NCI-H1694 treated with DMSO at 0.1 percent for 48 hours (cell line): ENCODE measurements at places on chromosomes 13 and 19.

DNA sequence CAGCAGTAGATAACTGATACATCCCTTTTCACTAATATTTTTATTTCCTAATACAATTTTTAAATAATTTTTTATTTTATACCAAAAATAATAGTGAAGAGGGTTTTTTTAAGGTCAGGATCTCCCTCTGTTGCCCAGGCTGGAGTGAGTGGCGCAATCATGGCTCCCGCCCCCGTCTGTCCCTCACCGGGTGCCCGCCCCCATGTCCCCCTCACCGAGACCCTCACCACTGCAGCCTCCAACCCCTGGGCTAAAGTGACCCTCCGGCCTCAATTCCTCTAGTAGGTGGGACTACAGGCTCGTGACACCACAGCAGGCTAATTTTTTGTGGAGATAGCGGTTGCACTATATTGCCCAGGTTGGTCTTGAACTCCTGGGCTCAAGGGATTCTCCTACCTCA, 17.8 kb upstream of the ZNF846 start:
- no peak for DNase-seq

- no peak for DNase-seq
Measured at GRCh38 chr13:51977625-51978024, 33.6 kb downstream of the ATP7B start.

DNA sequence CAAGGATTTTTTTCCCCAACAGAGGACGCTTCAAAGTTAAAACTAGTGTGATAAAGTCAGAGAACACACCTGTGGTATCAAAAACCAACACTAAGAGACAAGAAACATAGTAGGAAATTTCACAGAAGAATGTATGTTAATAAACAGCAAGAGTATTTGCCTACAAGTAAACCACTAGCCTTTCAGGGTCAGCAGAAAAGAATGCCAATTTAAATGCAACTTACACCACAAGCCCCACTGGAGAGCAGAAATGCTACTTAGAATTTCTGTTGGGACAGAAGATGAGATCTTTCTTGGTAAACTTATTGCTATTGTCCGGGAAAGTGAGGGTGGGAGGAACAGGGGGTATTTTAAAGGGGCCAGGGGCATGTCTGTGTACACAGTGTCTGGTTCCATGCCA, 68.6 kb downstream of the STK24 start:
- DNase-seq, result no peak

GRCh38 chr19:36916991-36917390, 859 bp downstream of the ZNF568 start:
- DNase-seq, result no peak

DNA sequence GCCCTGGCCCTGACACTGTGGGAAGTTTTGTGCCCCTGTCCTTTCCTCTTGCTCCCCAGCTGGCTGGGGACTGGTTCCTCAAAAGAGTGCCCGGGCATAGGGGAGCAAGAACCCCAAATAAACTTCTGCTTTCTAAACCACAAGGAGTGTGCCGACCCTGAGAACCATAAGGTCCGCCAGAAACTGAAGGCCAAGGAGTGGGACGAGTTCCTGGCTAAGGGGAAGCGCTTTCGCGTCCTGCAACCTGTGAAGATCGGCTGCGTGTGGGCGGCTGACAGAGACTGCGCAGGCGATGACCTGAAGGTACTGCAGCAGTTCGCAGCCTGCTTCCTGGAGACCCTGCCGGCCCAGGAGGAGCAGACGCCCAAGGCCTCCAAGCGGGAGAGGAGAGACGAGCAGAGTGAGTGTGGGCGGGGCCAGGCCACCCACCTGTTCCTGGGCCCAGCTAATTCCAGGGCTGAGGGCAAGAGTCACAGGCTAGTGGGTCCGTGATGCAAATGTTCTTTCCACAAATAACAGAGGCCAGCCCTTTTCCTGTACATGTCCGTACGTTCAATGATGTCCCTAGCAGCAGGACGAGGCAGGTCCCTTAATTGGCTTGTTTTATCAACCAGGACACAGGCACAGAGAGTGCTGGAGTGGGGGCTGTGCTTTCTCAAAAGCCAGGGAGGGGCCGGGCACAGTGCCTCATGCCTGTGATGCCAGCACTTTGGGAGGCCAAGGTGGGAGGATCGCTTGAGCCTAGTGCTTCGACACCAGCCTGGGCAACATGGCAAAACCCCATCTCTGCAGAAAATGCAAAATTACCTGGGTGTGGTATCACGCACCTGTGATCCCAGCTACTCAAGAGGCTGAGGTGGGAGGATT, 25.6 kb downstream of the UBXN6 start:
- no peak for DNase-seq

DNA sequence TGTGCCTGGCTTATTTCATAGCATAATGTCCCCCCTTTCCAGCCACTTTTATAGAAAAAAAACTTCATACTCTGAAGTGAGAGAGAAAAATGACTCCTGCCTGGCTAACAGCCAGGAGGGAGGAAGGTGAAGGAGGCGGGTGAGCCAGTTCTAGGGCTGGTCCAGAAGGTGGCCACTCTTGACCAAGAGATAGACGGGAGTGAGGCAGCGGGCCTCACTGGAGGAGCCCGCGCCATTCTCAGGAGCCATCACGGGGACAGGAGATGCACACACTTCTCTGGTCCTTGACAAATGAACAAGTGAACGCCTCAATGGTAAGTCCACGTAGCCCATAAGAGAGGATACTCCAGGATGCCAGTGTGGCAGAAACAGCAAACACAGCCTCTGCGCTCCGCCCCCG, 231.4 kb downstream of the UQCRFS1 start:
- no peak for DNase-seq

DNA sequence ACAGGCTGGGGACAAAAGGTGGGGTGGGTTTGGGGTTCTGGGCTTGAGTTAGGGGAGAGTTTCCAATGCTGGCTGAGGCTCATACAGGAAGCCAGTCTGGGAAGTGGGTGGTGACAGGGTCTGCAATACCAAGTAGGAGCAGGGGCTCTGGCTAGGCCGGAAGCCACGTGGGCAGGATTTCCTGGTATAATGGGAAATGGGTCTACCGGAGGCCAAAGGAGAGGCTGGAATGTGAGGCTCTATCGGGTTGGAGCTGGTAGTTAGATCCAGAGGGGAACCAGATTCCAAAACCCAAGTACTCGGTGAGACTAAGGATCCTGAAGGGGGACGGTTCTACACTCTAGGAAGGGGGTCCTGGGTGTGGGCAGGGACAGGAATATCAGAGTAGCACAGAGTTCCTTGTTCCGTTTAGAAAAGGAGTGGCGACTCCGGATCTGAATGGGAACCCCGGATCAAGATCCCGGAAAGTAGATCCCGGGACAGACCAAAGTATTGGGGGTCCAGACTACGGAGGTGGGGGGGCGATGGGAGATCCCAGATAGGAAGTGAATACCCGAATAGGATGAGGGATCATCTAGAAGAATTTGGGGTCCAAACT, 802 bp downstream of the CDC37 start:
- no peak for DNase-seq

DNA sequence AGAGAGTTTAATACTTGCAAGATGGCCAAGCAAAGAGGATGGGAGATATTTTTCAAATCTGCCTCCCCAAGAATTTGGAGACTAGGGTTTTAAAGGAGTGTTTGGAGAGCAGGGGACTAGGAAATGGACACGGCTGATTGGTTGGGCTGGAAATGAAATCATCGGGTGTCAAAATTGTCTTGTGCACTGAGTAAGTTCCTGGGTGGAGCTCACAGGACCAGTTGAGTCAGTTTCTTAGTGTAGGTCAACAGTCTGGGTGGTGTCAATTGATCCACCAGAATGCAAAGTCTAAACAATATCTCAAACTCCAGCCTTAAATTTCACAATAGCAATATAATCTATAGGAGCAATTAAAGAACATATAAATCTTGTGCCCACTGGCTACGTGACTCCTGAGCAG, 23.0 kb upstream of the CEACAM4 start:
- DNase-seq, result no peak

GRCh38 chr13:85654227-85654626, 145.0 kb downstream of the SLITRK6 start:
- DNase-seq, result no peak

GRCh38 chr13:111429064-111429558, 108.7 kb downstream of the TEX29 start:
- DNase-seq, result no peak

- no peak for DNase-seq
Measured at GRCh38 chr13:113645329-113645728, 12.7 kb downstream of the ATP4B start.

DNA sequence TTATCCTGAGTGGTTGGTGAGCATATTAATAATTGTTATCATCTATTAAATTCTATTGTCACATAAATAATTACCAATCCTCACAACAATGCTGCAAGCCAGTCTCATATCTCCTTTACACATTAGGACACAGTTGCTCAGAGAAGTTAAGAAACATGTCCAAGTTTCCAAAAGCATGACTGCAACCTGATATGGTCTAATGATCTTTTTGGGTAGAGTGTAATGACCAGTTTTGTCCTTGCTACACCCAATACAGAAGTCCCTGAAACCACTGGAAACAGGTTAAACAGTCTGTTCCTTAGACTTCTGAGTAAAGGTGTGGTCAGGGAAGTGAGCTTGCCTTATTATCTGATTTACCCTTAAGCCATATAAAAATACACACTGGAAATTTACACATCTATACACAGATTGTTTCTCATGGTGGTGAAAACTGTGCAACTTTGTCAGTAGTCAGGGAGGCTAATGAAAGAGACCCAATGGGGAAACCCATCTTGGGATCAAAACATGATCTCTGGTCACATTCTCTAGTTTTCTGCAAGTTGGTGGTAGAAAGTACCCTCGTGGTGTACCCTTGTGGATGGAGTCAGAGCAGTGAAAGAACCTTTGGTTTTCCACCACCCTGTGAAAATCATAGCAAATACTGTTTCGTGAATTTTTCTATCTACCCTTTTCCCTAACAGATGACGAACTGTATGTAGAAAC, 146.0 kb upstream of the KLF12 start:
- no peak for DNase-seq

GRCh38 chr19:28961772-28962500, 251.0 kb downstream of the UQCRFS1 start:
- no peak for DNase-seq

DNA sequence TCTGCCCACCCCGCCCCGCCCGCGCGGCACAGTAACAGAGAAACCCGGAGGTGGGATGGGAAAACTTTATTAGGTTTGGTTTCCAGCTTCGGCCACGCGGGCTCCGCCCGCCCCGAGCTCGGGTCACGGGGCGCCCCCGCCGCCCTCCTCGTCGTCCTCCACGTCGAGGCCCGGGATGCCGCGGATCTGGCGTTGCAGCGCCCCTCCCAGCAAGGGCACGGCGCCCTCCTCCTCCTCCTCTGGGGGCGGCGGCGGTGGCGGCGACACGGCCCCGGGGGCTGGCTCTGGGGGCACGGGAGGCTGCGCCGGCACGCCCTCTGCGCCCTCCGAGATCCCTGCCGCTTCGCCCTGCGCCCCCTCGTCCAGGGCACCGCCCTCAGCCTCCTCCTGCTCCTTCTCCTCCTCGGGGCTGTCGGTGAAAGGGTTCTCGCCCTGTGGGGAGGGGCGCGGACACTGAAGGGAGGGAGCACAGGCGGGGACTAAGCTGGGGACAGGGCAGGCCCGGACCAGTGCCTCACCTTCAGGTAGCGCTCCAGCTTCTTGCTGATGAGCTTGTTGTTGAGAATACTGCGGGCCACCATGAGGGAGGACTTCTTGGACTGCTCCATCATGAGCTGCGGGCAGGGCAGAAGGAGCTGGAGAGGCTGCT, 536 bp upstream of the AKAP8 start:
- no peak for DNase-seq

DNA sequence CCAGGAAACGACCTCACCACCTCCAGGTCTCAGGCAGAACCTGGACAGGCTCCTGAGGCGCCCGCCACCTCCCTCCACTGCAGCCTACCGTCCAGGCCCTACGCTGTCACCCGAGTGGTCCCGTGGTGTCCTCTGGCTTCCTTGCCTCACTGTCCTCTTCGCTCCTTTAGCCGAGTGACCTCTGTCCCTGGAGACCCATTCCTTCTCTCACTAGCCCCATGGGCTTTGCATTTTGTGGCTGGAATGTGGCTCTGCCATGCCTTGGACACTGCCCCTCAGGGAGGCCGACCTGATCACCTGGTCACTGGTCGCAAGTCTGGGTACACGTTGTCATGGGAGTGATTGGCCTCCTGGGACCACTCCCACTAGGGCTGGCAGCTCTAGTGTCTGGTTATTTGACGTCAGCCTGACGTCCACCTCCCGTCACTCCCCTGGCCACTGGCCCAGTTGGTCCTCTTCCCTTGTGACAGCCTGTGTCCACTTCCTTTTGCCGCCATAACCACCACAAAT, 17.9 kb downstream of the SLC25A42 start:
- DNase-seq, result no peak

DNA sequence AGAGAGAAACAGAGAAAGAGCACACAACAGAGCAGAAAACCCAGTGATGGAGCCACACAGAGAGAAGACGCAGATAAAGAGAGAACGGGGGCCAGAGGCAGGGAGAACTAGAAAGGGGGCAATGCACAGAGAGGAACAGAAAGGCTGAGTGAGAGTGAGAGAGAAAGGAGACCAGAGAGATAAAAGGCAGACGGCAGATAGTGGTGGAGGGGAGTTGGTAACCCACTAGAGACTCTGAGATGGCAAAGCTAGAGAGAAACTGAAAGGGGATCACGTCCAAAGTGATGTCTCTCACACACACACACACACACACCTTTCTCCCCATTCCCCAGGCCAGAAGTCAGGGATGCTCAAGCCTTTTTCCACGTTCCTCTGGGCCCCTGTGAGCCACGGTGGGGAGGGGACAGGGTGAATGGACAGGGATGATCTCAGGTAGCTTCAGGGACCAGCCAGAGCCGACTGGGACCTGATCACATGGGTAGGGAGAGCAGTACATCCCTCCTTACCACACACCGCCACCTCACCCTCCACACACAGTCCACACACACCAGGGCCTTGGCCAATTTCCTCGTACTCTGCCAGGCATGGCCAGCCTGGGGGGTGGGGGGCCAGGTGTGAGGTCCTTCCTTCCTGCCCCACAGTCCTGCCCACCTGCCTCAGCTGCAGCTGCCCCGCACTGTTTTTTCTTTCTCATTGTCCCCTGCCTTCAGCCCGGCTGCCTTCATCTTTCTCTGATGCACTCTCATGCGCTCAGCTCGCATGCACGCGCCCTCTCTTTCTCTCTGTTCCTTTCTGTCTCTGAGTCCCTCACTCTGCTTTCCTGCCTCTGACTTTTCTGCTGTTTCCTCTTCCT, 22.5 kb upstream of the POU2F2 start:
- DNase-seq, result no peak

DNA sequence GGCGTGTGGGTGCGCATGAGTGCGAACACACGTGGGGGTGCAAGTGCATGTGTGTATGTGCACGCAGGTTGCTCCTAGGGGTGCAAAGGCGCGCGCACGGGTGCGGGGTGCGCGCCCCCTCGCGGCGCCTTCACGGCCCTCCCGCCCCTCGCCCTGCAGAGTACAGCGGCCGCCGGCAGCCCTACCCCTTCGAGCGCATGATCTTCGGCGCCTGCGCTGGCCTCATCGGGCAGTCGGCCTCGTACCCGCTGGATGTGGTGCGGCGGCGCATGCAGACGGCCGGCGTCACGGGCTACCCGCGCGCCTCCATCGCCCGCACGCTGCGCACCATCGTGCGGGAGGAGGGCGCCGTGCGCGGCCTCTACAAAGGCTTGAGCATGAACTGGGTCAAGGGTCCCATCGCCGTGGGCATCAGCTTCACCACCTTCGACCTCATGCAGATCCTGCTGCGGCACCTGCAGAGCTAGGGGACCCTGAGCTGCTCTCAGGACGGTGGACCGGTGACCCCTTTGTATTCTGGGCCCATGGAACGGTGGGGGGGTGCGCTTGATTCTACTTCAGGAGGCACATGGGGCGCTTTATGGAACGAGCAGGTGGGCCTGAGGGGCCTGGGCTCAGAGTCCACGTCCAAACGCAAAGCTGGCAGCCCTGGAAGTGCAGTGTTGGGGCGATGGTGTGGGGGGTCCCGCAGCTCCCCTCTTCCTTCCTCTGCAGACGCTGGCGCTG, 27.7 kb downstream of the TMEM161A start:
- no peak for DNase-seq

- DNase-seq, result no peak
Measured at GRCh38 chr13:29897102-29897501, 46.7 kb upstream of the UBL3 start.
